ENCODE measurements at places on chromosomes 6 and 20. TPM values are rescaled to one million over a fixed set of nuclear protein-coding genes. Genes with fewer than 3 reads are reported as not detected.

The DNAH8 gene
- polyA plus RNA-seq: under 0.01 TPM

The ZC3H12D gene
- 0.20 TPM for polyA plus RNA-seq

The BPI gene
- polyA plus RNA-seq: not detected

The ETV7 gene
- 2.1 TPM for polyA plus RNA-seq

The GJA10 gene
- not detected for polyA plus RNA-seq

The CTAGE9 gene
- polyA plus RNA-seq: not detected

The SH3BGRL2 gene
- 52.5 TPM for polyA plus RNA-seq

The JAG1 gene
- 36.5 TPM for polyA plus RNA-seq

The PGM3 gene
- polyA plus RNA-seq: 10.2 TPM

The SLC32A1 gene
- polyA plus RNA-seq: not detected

The TNNC2 gene
- polyA plus RNA-seq: 0.28 TPM

The PROKR2 gene
- not detected for polyA plus RNA-seq

The ULBP3 gene
- polyA plus RNA-seq: 1.9 TPM

The STMND1 gene
- polyA plus RNA-seq: not detected

The PGC gene
- 1.6 TPM for polyA plus RNA-seq

The SYNGAP1 gene
- polyA plus RNA-seq: 4.1 TPM

The OR2J3 gene
- not detected for polyA plus RNA-seq

The TEAD3 gene
- 28.6 TPM for polyA plus RNA-seq

The OR2B6 gene
- polyA plus RNA-seq: not detected

The PRPF6 gene
- polyA plus RNA-seq: 39.0 TPM

The TP53TG5 gene
- polyA plus RNA-seq: not detected

The TNXB gene
- polyA plus RNA-seq: 15.5 TPM

The TCF21 gene
- 1.2 TPM for polyA plus RNA-seq

The JARID2 gene
- 8.3 TPM for polyA plus RNA-seq

The TRAPPC3L gene
- not detected for polyA plus RNA-seq

The RSPO4 gene
- polyA plus RNA-seq: 0.06 TPM

The COL9A1 gene
- polyA plus RNA-seq: 0.08 TPM

The CNBD2 gene
- 6.1 TPM for polyA plus RNA-seq

The CALHM5 gene
- polyA plus RNA-seq: 0.21 TPM

The LY6G6D gene
- 0.67 TPM for polyA plus RNA-seq

The NMBR gene
- not detected for polyA plus RNA-seq

The DEFB124 gene
- polyA plus RNA-seq: not detected

The DEFB132 gene
- not detected for polyA plus RNA-seq

The OPN5 gene
- polyA plus RNA-seq: not detected

The THBD gene
- polyA plus RNA-seq: 29.7 TPM

Data from esophagus (tissue), 2 donors.